ENCODE measurements at places on chromosomes 11 and 22. TPM values are rescaled to one million over a fixed set of nuclear protein-coding genes. Genes with fewer than 3 reads are reported as not detected.

The LRRC51 gene
- 22.4 TPM for total RNA-seq

The SGSM1 gene
- total RNA-seq = 10.6 TPM

The CPT1B gene
- total RNA-seq = 62.3 TPM

The NTM gene
- 9.9 TPM for total RNA-seq

The TOM1 gene
- 36.9 TPM for total RNA-seq

The TLCD5 gene
- total RNA-seq = 5.6 TPM

The RFPL2 gene
- not detected for total RNA-seq

The CYB5R2 gene
- 28.4 TPM for total RNA-seq

The CAVIN3 gene
- total RNA-seq = 39.0 TPM

The MS4A3 gene
- not detected for total RNA-seq

The OOSP1 gene
- total RNA-seq = not detected

The ACTN3 gene
- 0.16 TPM for total RNA-seq

DNA sequence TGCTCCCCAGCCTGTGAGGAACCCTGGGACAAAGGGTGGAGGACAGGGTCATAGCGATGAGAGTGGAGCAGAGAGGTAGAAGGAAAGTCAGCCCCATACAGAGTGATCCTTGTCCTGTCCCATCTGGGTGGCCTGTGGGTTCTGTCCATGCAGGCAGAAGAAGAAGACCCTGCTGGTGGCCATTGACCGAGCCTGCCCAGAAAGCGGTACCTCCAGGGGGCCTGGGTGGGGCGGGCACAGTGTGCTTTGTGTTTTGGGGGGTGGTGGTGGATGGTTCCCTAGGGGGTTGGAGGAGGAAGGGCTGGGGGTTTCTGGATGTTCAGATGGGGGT lies 7.9 kb downstream of the SIDT2 start:
- DNase-seq = peak; percentile 17

- DNase-seq = peak; percentile 45
Measured at GRCh38 chr22:20494978-20495860, at the start of gene KLHL22. TSS of gene KLHL22 (minus strand) at chr22:20495795. CDS start at chr22:20489211, 6,584 bp downstream.

GRCh38 chr11:96664110-96664509 lies 274.3 kb downstream of the JRKL start:
- no peak for DNase-seq

DNA sequence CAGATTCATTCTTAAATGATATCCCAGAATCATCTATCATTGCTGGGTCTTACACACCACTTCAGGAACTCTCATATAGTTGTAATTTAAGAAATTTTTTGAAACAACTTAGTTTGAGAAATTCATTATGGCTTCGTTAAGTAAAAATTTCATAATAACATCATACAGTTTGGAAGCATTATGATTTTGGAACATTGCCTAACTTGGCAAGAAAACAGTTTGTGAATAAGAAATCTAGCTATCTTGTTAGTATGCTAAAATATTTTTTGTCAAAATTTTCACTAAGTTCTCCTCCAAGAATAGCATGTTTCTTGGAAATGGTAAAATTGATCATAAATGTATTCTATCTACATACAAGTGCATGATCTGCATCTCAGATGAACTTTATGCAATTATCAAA lies 217.7 kb downstream of the CNTN5 start:
- no peak for DNase-seq

- no peak for DNase-seq
Measured at GRCh38 chr11:33021501-33021900, 5.8 kb downstream of the DEPDC7 start.

DNA sequence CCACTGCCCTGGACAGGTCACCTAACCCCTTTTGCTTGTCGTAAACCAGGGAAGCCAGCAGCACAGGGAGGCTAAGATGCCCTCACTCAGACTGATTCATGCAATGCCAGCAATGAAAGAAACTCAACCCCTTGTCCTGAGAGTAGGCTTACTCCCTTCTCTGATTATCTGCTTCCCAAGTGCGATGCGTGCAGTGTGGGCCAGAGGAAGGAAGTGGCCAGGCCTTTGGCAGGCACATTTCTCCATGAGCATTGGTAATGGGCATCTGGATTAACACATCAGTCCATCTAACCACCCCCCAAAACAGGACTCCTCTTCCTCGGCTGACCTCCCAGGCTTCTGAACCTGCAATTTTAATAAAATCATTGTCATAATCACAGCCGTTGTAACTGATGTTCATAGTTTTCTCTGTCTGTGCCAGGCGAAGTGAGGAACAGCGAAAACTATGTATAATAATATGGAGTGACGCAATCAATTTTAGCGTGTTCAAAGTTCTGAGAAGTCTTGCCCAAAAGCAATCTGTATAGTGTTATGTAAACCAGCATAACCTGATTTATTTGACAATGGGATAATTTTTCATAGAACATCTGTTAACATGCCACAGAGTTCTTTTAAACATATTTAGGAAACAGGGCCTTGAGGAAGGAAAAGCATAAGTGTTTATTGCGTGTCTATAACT lies 33.9 kb downstream of the TST start:
- DNase-seq = no peak

DNA sequence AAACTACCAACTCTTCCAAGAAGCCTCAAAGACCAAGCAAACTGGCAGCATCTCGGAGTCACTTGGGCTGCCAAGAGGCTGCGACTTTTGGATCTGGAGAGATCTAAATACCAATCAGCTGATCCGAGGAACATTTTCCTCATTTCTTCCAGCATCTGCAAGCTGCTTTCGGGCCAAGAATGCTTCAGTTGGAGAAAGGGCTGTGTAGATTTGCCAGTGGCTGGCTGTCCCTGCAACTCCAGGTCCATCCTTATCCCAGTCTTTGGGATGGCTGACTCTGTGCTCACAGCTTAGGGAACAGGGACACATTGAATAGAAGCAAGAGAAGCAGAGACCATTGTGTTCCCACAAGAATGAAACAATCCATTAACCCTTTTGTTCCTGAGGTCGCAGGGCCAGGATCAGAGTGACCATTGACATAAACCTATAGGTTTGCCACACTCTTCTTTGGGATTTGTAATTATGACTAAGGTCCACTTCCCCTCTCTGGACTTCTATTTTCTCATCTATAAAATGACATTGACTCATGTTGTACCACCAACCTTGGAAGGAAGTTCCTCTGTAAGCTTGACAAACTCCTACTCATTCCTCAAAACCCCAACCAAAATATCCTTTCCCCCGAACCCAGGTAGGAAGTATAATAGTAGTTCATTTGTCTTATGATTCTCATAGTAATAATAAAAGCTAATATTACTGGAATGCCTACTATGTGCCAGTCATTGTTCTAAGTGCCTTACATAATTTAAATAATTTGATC lies 340.8 kb downstream of the MN1 start:
- peak; percentile 68 for DNase-seq

- peak; percentile 58 for DNase-seq
Measured at GRCh38 chr11:67640021-67640757, 626 bp upstream of the TBX10 start.

DNA sequence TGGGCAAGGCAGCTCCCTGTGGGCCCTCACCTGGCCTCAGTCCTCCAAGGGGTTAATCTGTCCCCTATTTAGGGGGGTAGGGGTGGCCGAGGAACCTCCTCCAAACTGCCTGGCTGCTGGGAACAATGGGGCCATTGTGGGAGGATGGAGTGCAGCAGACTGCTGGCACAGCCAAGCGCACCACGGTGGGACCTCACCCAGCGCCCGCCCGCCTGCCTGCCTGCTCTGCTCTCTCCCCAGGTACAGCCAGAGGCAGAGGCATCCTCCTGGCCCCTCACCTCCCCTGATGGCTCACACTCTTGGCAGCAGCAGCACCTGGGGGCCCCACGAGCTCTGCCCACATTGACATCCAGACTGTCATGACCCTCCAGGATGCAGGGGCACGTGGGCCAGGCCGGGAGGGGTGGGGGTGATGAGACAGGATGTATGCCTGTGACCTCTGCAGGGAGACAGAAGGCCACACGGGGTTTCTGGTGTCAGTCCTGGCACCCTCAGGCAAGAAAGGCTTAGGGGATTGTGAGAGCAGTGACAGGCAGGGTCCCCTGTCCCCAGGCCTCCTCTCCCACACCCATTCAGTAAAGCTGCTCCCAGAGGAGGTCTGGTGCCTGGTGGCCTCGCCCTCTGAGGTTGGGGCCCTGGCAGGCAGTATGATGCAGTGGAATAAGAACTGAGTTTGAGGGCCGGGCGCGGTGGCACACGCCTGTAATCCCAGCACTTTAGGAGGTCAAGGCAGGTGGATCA lies 11.4 kb downstream of the BCL9L start:
- peak; percentile 55 for DNase-seq

GRCh38 chr11:124801014-124801413 lies 808 bp upstream of the MSANTD2 start:
- no peak for DNase-seq

- no peak for DNase-seq
Measured at GRCh38 chr11:59069087-59069486, 17.0 kb upstream of the GLYATL1B start.

DNA sequence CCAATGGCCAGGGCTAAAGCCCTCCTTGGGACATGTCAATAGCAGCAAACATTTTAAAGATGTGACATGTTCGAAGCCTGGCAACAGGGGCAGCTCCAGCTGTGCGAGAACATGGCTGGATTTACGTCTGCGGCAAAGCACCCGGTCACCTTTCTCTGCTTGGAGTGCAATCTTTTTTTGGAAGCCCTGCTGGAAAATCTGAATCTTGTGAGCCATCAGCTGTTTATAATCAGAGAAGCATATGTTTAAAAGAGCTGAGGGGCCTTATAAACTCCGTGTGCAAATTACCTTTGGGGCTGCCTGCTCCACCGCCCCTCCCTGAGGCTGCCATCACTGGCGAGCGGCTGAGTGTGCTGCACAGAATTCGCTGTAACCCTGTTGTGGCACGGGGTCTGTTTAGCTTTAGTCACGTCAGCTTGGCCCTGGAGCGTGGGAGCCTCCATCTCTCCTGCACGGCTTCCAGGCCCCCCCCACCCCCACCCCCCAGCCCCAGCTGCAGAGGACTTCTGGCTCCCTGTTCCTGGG lies 9.0 kb upstream of the KCNQ1OT1 start:
- no peak for DNase-seq

DNA sequence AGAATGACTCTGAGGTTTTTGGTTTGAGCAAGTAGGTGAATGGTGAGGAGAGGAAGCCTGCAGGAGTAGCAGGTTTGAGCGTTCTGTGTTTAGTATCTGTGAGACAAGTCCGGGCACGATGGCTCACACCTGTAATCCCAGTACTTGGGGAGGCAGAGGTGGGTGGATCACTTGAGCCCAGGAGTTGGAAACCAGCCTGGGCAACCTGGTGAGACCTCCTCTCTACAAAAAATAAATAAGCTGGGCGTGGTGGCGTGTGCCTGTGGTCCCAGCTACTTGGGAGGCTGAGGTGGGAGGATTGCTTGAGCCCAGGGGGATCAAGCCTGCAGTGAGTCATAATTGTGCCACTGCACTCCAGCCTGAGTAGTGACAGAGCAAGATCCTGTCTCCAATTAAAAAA lies 9.7 kb upstream of the CENATAC start:
- DNase-seq = peak; percentile 74

DNA sequence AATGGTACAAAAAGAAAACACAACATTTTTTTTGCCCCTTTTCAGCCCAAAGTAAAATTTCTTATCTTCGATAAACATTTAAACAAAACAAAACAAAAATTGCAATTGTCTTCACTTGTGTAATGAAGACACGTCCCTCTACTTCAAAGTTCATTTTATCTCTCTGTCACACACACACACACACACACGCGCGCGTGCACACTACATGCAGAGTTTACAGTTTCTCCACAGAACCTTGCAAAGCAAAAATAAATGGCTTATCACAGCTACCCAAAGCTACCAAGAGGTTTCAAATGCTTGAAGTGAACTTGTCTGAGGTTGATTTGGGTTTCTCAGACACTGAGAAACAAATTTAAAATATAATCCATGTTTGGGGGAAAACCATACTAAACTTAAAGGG lies 72.3 kb downstream of the ETS1 start:
- no peak for DNase-seq

- DNase-seq = no peak
Measured at GRCh38 chr11:61147271-61147670, 14.0 kb downstream of the VPS37C start.

DNA sequence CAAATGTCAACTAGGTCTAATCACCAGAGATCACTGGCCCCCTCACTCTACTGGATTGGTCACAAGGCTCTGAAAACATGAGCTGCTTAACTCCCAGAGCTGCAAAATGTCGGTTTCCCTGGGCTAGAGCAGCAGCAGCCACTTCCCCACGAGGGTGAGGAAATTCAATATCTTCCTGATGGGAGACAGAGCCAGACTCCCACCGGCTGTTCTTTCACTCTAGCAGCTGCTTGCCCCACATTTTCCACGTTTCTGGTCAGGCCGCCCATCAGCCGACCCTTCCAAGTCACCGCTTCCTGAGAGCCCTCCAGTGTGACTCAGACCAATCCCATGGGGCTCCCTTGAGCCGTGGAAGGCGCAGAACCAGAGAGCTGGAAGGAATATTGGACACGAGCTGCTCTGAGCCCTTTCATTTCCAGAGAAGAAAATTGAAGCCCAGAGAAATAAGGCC lies 227.0 kb downstream of the ADAMTS15 start:
- no peak for DNase-seq

DNA sequence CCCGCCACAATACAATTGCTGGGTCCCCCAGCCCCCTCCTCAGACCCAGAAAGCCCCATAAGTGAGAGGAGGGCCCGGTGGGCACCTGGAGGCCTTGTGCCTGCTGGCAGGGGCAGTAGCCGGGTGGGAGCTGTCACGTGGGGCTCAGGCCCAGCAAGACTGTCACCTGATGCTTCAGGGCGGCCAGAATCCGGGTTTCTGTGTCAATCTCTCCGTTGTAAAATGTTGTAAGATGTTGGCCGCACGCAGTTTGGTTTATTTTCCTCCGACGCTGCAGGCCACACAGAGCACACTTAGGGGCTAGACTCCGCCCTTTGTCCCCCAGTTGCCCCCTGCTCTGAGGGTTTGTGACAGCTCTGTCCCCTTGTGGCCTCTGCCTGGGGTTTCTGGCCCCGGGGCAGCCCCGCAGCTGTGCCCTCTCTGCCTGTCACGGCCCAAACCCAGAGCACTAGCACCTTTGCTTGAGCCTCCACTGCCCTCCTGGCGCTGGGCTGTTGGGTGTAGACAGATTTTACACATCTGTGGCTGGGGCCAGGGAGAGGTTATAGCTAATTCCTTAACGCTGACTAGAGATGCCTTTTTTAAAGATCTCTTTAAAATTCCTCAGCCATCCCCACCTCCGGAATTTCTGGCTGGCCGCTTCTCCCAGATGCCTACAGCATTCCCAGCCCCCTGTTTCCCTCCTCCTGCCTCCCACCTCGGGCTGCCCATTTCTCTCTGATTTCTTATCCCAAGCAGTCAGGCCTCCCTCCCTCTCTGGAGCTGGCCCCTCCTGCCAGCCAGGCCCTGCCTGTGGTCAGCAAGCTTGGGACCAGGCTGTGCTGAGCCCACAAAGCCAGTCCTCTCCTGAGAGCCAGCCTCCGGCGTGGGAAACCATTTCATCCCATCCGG lies 3.2 kb upstream of the PRR5 start:
- no peak for DNase-seq

- no peak for DNase-seq
Measured at GRCh38 chr11:94762208-94762607, 5.9 kb upstream of the AMOTL1 start.

GRCh38 chr11:36711104-36711825 lies 113.2 kb upstream of the RAG2 start:
- DNase-seq = no peak

Data from ureter (tissue), 1 donor.